IPS DF 19.7 (cell line): ENCODE measurements at places on chromosomes 4 and X.

GRCh38 chr4:86380181-86380724, 20.4 kb upstream of the MAPK10 start:
- no peak for DNase-seq

DNA sequence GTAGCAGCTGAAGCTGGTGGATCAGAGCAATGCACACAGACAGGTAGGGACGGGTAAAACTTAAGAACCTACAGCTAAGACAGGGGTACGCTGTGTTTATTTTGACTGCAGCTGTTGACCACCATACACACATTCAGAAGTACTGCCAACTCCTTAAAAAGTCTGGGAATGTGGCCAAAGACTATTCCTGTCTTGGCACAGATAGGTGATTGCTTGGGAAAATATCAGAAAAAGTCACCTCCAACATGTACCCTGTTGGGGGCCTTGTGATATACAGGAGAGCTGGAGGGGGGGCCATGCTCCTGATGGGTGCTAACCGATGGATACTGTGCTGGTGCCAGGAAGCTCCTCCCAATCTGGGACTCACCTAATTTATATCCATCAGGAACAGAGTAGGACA, 121.2 kb downstream of the VCX2 start:
- no peak for DNase-seq

GRCh38 chrX:85111347-85111746, 107.7 kb downstream of the APOOL start:
- DNase-seq: no peak

- no peak for DNase-seq
Measured at GRCh38 chr4:154422152-154422551, 69.4 kb downstream of the DCHS2 start.

- DNase-seq: no peak
Measured at GRCh38 chr4:64464581-64464980, 55.3 kb upstream of the TECRL start.

GRCh38 chrX:53287493-53288138, 6.2 kb upstream of the IQSEC2 start:
- DNase-seq: no peak

- no peak for DNase-seq
Measured at GRCh38 chr4:72786401-72786990, 217.5 kb upstream of the ADAMTS3 start.

DNA sequence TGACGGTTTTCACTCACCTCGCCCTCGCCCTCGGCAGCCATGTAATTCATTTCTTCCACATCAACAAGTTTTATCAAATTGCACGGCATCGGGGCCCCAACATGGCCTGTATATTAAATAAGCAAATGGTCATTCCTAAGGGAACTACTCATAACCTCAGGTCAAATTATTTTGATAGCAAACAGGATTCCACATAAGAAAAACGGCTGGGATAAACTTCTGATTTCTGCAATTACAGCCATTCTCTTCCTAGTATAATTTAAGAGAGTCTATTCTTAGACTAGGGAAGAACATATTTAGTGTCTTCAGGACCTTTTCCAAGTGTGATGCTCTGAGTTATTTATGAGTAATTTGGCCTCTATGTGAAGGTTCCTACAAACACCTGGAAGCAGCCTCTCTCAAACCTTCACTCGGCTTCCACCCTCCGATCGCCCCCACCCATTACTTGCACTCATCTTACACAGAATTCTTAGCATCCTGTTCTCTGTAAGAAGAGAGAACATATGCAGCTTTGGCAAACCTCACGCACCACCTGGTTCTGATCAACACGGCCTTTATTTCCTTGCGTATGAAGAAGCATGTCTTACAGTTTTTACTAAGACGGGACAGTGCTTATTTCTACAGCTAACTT, 29.4 kb upstream of the CENPU start:
- no peak for DNase-seq

- no peak for DNase-seq
Measured at GRCh38 chr4:101020956-101021355, 326.4 kb downstream of the PPP3CA start.

DNA sequence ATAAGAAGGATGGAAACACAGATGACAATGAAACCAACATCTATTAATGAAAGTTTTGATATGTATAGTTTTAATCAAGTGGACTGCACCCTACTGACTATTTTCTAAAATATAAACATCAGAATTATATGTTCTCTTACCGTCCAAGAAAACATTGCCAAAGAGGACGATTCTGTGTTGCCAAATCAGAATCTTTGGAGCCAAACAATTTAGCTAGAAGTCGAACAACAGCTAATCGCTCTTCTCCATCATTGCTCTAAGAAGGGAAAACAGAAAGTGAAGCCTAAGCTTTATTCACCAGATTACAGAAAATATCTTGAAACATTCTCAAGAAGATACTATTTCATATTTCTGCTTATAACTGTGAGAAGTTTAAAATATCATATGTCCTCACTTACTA, 64.2 kb downstream of the PDS5A start:
- no peak for DNase-seq

DNA sequence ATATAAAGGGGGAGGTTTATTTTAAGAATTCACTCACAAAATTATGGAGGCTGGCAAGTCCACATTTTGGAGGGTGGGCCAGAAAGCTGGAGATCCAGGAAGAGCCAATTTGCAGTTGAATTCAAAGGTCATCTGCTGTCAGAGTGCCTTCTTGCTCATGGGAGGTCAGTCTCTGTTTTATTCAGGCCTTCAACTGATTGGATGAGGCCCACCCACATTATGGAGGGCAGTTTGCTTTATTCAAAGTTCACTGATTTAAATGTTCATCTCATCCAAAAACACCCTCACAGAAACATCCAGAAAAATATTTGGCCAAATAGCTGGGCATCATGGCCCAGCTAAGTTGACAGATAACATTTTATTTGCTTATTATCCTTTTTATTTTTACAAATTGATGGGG, 59.5 kb downstream of the SEPSECS start:
- DNase-seq: no peak

- DNase-seq: no peak
Measured at GRCh38 chr4:140047017-140047640, 106.9 kb downstream of the MAML3 start.

- no peak for DNase-seq
Measured at GRCh38 chr4:83657336-83657735, 121.4 kb downstream of the GPAT3 start.

GRCh38 chr4:38180456-38180855, 220.3 kb downstream of the PTTG2 start:
- DNase-seq: no peak

DNA sequence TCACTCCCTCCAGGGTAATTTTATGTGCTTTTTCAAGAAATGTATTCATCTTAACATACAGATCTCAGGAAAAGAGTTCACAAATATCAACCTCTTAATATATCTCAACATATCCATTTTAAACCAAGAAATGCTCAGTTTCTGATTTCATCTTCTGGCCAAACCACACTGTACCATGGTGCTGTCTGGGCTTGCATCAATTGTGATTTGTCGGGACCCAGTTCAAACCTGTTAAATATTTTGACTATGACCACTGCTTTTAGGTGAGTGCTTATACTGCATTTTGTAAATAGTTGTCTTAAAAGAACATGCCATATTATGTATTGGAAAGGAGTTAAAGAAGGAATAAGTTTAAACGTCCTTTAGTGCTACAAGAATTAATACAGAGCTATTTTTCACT, 352.1 kb downstream of the SPOCK3 start:
- DNase-seq: no peak

DNA sequence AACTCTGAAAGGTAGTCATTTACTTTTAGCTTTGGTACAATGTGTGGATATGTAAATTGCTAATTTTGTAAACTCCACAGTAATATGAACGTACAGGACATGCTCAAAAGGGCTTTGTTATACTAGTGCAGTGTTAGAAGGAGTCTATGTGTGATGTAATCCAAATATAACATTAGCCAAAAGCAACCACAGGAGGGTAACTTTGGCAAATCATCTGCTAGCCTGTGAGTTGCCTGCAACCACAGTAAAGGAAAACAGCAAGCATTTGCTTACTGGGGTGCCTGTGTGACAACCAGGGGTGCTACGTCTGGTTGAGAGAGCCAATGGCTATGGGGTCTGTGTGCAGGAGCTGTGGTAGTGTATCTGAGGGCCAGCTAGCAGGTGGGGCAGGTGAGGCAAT, 245.8 kb downstream of the ADAMTS3 start:
- DNase-seq: no peak

DNA sequence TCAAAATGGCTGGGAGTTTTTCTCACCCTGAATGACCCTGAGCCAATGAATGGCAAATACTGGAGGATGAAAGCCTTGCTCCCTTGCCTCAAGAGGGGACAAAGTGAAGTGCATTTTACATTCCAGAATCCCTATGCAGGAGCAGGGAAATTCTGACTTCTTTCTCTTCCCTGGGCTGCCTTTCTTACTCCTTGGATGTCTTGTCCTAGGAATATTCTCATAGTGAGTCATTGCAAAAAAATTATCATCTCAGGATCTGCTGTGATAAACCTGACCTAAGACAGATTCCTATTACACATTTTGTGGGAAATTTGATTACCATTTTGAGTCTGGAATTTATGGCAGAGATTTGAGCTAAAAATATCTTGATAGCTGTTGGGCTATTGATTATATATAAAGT, 199.9 kb downstream of the TMA16 start:
- no peak for DNase-seq

DNA sequence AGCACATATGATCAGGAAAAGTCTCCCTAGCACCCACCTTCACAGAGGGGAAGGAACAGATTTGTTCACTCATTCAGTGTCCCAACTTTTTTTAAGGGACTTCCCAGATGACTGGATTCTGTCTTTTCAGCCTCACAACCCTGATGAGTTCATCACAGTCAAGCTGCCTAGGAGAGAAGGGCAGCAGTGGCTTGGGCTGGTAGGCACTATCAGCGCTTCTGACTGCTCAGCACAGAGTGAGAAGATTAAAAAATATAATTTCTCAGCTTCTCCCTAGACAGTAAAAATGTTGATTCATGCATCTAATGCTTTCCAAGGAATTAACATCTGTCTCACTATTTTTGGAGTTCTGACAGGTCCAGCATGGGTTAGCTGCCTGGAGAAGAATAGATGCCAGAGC, 328.2 kb downstream of the DTHD1 start:
- no peak for DNase-seq
